Transverse colon (tissue), 4 donors: ENCODE measurements at places on chromosomes 4 and X. TPM values are rescaled to one million over a fixed set of nuclear protein-coding genes. Genes with fewer than 3 reads are reported as not detected.

The POF1B gene
- total RNA-seq: 140 TPM

The SULT1B1 gene
- total RNA-seq: 117 TPM

The ETDA gene
- total RNA-seq: not detected

The CASP3 gene
- 33.2 TPM for total RNA-seq

The BEX2 gene
- not detected for total RNA-seq

The MAGEC1 gene
- not detected for total RNA-seq

The RNF212 gene
- not detected for total RNA-seq

The CCSER1 gene
- total RNA-seq: 13.3 TPM

The UBE2K gene
- total RNA-seq: 35.6 TPM

The PLAC8 gene
- 569 TPM for total RNA-seq

The FHDC1 gene
- total RNA-seq: 4.6 TPM

The MAP7D2 gene
- not detected for total RNA-seq

The PNMA6A gene
- total RNA-seq: not detected

The SLC9B1 gene
- total RNA-seq: not detected

The BEX5 gene
- not detected for total RNA-seq

The GPR173 gene
- 5.2 TPM for total RNA-seq

The RIBC1 gene
- not detected for total RNA-seq

The PITX2 gene
- 15.2 TPM for total RNA-seq

The CLGN gene
- not detected for total RNA-seq

The GPM6B gene
- 6.0 TPM for total RNA-seq

The POU3F4 gene
- 0.14 TPM for total RNA-seq

The SYP gene
- total RNA-seq: 7.6 TPM

The CHRNA9 gene
- total RNA-seq: not detected

The LUZP4 gene
- total RNA-seq: not detected

The AKAP4 gene
- not detected for total RNA-seq

The HTR2C gene
- total RNA-seq: not detected

The HTN3 gene
- total RNA-seq: not detected

The XG gene
- not detected for total RNA-seq

The TMEM144 gene
- total RNA-seq: 21.9 TPM

The FAAH2 gene
- total RNA-seq: 14.5 TPM
